ENCODE measurements at places on chromosomes 5 and 9.

DNA sequence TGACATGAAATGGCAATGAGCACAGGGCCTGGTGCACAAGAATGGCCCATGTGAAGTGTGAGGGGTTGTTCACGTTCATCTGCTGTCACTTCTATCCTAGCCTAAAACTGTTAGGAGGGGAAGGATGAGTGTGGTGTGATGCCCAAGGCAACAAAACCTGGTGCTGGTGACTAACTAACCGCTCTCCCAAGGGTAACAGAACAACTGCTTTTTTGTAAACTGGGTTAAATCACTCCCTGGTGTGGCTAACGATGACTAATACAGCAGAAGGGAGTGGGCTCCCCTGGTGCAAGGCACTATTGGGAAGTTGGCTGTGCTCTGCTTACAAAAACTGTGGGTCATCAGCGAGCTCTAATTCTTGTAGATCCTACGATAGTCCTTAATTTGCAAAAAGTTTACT is 103.2 kb upstream of the VCAN start:
- DNase-seq, result no peak

- no peak for DNase-seq
Observed at GRCh38 chr9:13364271-13365000, 84.9 kb upstream of the MPDZ start.

GRCh38 chr5:143001764-143002351 is 231.7 kb downstream of the ARHGAP26 start:
- peak; percentile 29 for DNase-seq

- DNase-seq, result no peak
Observed at GRCh38 chr5:14782591-14782990, 89.0 kb downstream of the ANKH start.

- DNase-seq, result peak; percentile 59
Observed at GRCh38 chr9:127980060-127980705, 606 bp downstream of the EEIG1 start.

DNA sequence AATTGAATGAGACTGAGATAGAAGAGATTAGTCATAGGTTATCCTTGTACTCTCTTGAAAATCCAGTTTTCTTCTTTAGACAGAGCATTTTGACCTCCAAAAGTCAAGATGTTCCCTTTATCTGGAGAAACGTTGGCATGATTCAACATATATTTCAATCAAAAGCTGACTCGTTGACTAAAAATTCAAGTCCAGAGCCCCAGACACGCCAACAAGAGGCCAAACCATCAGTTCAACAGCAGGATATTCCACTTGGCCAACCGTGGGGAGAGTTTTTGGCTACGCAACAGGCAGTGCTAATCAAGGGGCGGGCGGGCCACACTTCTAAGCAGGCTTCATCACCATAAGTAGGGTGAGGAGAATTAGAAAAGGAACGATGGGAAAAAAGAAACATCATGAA is 119.1 kb downstream of the SLIT3 start:
- DNase-seq, result no peak

DNA sequence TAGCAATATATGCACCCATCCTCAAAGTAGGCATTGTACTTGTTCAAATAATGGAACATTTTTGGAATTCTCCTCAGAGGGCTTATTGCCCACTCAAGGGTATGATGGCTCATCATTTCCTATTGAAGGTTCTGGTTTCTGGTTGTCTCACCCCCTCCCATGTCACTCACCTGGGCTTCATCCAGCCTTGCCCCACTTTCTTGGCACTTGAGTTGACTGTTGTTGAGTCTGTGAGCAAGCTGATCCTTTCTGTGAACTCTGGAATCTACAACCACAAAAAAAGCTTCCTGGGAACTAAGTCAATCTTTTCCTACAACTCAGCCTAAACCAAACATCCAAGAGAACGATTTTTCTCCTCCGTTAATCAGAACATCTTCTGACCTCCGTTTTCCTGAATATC is 73.9 kb upstream of the ANKH start:
- DNase-seq, result no peak

GRCh38 chr5:139393497-139394122 is 1.3 kb downstream of the PROB1 start:
- DNase-seq, result peak; percentile 29

GRCh38 chr9:125153712-125154367 is 10.5 kb upstream of the SCAI start:
- no peak for DNase-seq

DNA sequence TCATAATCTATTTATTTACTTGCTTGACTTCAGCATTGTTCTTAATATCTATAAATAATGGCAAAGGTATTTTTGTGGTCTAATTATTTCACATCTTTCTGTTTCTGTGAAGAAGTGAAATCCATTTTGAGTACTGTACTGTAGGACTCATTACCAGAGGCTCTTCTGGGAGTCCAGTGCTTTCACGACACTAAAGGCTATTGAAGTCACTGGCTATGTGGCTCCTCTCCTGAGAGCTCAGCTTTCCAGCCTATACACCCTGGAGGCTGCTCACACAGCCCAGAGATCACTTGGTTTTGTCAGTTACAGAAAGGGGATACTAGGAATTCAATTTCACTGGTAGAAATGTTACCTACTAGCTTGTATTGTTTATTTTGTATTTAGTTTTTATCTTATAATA is 547.3 kb downstream of the TAF11L14 start:
- DNase-seq, result no peak

DNA sequence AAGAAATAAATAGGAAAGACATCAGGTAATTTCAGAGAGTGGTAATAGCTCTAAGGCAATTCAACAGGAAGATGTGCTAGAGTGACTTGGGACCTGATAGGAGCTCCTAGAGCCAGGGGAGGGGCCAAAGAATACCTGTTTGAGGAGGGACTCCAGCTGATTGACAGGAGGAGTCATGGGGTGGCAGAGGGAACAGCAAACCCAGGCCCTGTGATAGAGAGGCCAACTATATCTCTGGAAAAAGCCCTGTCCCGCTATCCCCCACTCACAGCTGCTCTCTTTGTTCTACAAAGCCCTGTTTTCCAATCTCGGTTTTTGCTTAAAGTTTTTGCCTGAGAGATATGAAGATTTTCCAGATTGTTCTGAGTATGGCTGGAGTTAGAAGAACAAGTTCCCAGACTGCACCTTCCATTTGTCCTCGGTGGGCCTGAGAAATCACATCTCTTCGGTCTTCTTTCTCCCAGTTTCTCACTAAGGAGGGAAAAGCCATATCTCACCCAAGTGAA is 9.0 kb upstream of the NSD1 start:
- DNase-seq, result no peak

GRCh38 chr9:34463098-34463900 is 4.7 kb downstream of the DNAI1 start:
- DNase-seq, result peak; percentile 81

DNA sequence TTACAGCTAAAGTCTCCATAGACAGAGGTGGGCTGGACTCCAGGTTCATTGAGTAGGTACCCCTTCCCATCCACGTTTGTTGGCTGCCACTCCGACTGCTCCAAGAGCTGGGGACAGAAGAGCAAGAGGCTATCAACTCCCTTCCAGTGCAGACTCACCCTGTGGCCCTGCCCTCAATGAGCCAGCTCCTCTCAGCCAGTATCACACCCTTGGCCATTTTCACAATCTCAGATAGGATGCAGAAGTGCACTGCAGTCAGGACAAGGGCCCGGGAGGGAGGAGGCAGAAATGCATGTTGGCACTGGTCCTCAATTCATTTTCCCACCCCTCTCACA is 6.2 kb downstream of the IRF1 start:
- DNase-seq, result peak; percentile 3

DNA sequence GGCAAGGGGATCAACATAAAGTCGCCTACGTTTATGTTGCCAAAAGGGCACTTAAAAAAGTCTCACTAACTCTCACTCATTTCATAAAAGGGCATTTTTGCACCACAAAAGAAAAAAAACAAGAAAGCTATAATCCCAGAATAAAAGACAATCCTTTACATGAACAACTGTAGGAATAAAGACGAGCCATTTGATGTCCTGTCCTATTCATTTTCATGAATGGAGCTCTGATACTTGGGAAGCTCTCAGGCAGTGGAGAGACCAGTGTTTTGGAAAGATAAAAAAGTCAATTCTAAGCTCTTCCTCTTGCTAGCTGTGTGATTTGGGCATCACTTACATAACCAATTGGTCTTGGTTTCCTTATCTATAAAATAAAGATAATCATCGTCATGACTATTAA is 95.5 kb upstream of the EQTN start:
- DNase-seq, result no peak

DNA sequence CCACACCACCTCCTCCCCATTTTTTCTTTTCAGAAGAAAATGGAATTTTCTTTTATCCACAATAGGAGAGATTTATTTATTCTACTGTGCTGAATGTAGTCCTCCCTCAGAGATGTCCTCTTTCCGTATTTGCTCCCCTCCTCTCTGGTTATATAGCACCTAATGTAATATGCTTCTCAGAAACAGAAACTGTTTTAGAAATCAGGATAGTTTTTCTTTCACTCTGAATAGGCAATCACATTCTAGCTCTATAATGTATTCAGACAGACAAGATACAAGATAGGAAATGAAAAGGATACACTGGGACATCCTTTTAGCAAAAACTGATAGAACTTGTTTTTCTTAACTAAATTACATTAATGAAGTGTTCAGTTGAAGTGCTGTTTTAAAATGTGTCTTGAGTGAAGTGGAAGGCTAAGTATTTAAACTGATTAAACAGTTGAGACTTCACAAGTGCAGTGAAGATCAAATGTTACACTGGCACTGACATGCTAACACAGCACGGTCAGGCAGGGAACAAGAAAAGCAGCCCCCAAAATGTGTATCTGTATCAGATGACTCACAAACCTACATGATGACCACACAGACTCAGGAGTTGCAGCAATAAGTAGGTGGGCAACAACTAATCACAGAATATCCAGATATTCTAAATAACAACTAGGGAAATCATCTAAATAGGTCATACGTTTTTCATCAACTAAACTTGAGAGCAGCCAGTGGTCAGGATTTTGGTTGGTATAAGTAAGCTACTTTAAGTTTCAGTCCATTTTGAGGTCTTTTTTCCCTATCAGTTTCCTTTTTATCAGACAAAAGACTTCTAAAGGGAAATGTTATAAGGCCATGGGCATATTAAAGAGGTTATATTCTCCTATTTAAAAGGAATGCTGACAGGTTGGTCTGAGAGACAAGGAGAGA is 260.4 kb downstream of the MLLT3 start:
- no peak for DNase-seq

GRCh38 chr9:22922222-22922621 is 475.6 kb downstream of the DMRTA1 start:
- DNase-seq, result no peak

DNA sequence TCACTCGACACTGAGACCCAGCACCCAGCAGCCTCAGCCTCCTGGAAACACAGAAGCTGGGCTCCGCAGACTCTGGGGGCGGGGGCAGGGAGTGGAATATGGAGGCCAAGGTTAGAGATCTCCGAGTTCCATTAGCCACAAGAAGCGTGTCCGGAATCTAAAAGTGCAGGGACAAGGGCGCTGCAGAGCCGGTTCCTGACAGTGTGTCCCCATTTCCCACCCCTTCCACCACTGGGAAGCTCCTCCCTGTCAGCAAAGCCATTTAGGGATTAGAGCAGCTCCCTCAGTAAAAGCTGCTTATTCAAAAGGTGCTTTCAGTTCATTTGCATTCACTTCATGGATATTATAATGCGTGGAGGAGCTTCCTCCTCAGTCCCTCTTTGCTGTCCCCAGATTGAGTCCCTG is 74.1 kb upstream of the HSPA9 start:
- no peak for DNase-seq

GRCh38 chr9:92637326-92637725 is 32.6 kb downstream of the IPPK start:
- DNase-seq, result no peak

DNA sequence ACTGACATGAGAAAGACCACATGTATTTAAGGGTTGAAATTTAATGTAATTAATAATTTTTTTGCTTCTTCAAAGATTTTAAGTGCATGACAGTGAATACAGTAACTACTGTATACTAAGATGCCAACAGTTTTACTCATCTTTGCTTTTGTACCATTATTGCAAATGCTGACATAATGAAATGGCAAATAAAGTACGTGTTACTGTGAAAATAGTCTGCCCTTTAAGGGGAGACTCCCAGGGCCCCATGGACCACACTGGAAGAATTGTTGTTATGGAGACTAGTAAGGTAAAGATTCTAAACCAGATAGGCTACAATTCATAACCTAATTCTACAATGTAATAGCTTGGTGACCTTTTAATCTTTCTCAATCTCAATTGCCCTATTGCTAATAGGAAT is 84.7 kb downstream of the NR3C1 start:
- no peak for DNase-seq

DNA sequence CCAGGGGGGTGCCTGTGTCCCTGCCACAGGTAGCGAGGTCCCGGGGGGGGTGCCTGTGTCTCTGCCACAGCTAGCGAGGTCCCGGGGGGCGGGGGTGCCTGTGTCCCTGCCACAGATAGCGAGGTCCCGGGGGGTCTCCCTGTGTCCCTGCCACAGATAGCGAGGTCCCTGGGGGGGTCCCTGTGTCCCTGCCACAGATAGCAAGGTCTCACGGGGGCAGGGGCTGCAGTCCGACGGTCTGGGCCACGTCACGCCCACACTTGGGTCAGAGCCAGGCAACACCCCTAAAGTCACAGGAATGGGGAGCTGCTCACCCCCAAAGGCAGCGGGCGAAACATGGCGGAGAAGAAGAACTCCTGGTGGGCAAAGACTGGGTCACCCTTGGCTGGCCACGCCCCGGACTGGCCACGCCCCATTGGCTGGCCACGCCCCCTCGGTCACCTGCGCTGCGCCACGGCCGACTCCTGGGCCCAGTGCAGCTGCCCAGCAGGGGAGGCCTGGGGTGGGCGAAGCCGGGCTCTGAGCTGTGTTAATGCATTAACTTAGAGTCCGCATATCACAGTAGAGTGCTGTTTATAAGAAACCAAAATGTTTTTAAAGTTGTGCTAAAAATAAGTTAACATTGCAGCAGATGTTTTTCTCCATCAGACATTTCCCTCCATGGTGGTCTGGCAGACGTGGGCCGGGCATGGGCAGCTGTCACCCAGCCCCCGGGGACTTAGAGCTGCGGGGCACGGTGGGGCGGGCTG is 7.0 kb downstream of the NOXA1 start:
- no peak for DNase-seq

GRCh38 chr5:159332800-159333544 is 2.7 kb upstream of the IL12B start:
- no peak for DNase-seq

DNA sequence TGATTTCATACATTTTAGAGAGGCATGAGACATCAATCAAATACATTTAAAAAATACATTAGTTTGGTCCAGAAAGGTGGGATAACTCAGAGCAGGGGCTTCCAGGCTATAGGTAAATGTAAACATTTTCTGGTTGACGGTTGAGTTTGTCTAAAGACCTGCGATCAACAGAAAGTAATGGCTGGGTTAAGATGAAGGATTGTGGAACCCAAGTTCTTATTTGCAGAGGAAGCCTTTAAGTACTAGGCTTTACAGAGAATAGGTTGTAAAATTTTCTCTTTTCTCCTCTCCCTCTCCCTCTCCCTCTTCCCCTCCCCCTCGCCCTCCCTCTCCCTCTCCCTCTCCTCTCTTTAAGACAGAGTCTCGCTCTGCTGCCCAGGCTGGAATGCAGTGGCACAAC is 50.8 kb downstream of the PTTG1 start:
- DNase-seq, result no peak
